ENCODE measurements at places on chromosomes 5 and 9.

- no peak for DNase-seq
Measured at GRCh38 chr9:105007143-105007542, 79.2 kb upstream of the ABCA1 start.

DNA sequence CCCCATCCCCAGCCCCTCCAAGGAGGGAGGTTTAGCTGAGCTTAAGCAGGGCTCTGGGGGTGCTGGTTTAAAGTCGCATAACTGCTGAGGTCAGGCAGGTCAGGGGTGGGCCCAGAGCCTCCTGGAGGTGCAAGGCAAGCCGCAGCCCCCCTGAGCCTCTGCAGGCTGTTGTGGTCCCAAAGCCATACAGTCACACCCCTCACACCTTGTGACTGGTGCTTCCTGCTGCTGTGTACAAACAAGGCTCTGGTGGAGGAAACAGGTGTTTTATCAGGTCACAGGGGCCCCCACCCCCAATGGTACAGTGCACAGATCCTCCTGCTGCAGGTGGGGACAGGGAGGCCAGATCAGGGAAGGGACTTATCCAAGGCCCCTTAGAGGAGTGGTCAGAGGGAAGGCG is 8.0 kb downstream of the TCF7 start:
- no peak for DNase-seq

DNA sequence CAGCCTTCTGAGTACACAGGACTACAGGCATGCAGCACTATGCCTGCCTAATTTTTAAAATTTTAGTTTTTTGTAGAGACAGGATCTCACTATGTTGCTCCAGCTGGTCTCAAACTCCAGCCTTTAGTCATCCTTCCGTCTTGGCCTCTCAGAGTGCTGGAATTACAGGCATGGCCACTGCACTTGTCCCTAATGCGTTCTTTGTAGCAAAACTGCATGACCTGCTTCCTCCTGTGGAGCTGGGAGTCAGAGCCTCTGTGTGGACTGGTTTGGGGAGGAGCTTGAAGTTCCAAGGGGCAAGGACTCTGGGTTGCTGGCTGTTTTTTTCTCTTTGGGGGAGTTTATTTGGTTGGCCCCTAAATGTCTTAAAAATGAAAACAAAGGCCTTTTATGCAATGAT is 22.7 kb upstream of the ANKRD34B start:
- no peak for DNase-seq

- DNase-seq, result no peak
Measured at GRCh38 chr9:26687421-26687820, 205.2 kb downstream of the CAAP1 start.

- no peak for DNase-seq
Measured at GRCh38 chr5:310516-310915, 11.0 kb upstream of the AHRR start.

DNA sequence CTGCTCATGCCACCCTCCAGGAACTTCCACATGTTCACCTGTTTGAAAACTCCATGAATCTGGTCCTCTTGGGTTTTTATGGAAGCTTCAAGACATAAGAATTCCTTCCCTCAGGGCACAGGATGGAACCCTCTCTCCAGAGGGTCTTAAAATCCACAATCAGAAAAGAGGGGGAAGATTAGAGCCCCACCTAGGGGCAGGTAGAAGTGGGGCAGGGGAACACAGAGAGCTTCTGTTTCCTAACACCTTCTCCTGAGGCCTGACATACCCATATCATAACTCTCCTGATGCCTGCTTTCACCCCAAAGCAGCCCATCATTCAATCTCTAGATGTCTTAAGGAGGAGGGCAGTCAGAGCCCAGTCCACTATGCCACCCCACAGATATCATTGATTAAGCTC is 1087.7 kb upstream of the ARRDC3 start:
- DNase-seq, result no peak

GRCh38 chr5:35229076-35230037 is 930 bp downstream of the PRLR start:
- DNase-seq, result no peak

DNA sequence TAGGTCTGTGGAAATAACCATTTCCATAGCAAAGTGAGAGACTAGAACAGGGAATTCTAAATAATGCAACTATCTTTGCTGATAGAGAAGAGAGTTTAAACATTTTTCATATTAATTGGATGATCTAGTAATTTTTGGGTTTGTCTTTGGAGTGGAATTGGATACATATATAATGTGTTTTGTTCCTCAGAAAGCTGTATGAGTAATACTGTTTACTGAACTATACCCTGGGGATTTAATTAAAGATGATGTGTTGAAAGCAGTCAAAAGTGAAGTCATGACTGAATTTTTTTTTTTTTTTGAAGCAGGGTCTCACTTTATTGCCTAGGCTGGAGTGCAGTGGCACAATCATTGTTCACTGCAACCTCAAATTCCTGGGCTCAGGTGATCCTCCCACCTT is 17.9 kb downstream of the FER start:
- DNase-seq, result no peak

GRCh38 chr9:10045598-10045997 is 567.2 kb downstream of the PTPRD start:
- DNase-seq, result no peak

GRCh38 chr5:54756796-54757402 is 228.5 kb downstream of the ESM1 start:
- DNase-seq, result no peak

GRCh38 chr9:27864644-27865438 is 291.6 kb upstream of the C9orf72 start:
- no peak for DNase-seq

DNA sequence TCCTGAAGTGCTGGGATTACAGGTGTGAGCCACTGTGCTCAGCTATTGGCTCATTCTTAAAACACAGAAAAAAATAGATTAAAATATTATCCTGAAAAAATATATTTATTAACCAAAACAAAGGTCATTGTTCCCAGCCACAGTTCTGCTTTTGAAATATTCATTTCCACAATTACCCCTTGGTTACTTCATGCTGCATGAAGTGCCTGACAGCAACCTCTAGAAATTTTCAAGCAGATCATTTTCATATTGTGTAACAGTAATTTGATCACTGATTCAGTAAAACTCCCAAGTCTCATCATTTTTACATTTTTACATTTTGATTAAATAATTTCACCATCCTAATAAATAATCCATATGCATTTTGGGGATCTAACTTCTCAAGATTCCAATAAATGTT is 18.8 kb upstream of the GNAQ start:
- no peak for DNase-seq

- no peak for DNase-seq
Measured at GRCh38 chr9:132670457-132671391, at the start of gene GTF3C4. Gene GTF3C4 (plus strand): TSS chr9:132670464. CDS start chr9:132670599, 135 bp downstream.

DNA sequence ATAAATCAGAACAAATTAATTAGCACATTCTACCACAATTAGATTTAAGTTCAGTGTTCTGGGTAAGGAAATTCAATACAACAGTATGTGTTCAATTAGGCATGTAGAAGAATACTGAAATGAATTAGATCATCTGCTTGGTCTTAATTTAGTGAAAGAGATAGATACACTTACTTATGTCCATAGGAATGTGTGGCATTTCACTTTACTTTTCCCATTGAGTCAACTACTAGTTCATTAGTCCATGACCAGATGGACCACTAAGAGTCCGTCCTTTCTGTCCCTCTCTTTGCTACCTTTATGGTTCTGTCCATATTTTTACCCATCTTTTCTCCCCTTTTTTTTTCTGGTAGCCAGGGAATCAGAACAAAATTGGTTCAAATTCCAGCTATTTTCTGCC is 276.9 kb downstream of the OSTF1 start:
- DNase-seq, result no peak

DNA sequence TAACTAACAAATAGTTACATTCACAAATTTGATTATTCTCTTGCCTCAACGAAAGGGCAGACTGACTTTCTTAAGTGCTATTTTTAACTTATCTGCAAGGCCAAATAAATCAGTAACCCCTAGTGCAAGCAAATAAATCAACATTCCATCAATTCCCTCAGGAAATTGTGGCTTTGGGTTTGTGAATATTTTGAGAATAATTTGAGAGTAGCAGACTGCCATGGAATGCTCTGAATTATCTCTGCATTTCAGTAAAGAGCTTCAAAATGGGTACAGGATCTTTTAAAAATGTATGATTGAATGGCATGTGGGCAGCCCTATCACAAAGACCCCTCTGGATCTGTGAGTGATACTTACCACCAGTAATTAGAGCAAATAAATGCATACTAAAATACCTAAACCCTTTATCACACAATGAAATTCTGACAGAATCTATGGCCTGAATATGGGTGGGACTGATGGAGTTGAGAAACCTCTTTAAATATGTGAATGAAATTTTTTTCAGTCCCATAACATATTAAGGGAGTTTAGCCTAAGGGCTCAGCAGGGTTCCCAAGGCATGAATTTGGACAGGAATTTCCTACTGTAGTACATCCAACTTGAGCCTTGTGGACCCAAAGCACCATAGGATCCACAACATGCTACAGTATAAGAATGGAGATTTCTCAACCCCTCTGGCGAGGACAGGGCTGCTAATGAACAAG is 92.5 kb upstream of the ITGA2 start:
- no peak for DNase-seq

DNA sequence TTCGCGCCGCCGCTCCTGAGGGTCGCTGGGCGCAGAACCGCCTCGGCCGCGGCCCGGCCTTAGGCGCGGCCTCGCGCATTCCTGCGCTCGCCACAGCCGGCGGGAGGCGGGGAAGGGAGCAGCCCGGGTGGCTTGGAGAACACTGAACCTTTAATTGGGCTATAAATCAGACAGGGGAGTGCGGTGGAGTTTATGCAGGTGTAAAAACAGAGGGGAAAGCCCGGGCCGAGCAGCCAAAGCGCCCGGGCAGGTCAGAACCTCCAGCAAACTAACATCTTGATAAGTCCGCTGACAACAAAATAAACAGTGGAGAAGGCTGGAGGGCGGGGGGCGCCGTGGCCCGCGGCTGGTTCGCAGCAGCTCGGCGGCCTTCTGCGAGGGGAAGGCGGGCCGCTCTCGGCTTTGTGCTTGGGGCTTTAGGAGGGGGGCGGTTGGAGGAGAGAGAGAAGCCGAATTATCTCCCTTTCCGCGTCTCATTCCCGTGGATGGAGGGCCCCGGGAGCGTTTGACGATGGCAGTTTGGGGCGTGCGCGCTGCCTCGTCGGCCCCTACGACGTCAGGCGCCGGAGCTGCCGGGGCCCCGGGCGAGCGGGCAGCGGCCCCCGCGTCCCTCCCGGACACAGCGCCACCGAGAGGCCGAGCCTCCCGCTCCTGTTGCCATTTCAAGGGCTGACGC is 11.3 kb downstream of the FOXD1 start:
- no peak for DNase-seq

All from NCI-H187 treated with DMSO at 0.1 percent for 48 hours (cell line).